NCI-H446 (cell line): ENCODE measurements at places on chromosomes 16 and 17.

DNA sequence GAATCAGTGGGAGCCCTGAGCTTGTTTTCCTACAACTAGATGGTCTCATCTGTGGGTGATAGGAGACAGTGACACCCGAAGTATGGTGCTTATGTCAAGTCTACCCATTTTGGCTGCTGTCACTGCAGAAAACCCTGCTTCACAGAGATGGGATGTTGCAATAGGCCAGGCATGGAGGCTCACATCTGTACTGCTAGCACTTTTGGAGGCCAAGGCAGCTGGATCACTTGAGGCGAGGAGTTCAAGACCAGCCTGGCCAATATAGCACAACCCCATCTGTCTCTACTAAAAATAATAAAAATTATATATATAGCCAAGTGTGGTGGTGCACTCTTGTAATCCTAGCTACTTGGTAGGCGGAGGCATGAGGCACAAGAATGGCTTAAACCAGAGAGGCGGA, 2.3 kb upstream of the HERPUD1 start:
- no peak for DNase-seq

GRCh38 chr17:73327676-73328075, 15.9 kb upstream of the CDC42EP4 start:
- DNase-seq = no peak

DNA sequence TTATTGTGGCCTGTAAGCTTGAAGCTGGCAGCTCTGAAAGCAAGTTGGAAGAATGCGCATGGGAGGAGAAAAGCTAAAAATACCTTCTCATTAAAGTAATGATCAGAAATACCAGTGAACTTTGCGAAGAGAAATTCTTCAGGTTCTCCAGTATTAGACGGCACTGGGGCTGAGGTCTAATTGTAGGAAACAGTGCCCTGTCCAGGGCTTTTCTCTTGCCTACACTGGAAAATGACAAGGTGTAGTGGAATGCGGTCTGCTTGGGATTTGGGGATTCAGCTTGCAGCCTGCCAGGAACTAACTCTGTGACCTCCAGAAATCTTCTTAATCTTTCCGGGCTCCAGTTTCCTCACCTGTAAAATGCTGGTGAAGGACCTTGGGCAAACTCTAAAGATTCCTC, 53.3 kb upstream of the KCNJ16 start:
- DNase-seq = no peak

DNA sequence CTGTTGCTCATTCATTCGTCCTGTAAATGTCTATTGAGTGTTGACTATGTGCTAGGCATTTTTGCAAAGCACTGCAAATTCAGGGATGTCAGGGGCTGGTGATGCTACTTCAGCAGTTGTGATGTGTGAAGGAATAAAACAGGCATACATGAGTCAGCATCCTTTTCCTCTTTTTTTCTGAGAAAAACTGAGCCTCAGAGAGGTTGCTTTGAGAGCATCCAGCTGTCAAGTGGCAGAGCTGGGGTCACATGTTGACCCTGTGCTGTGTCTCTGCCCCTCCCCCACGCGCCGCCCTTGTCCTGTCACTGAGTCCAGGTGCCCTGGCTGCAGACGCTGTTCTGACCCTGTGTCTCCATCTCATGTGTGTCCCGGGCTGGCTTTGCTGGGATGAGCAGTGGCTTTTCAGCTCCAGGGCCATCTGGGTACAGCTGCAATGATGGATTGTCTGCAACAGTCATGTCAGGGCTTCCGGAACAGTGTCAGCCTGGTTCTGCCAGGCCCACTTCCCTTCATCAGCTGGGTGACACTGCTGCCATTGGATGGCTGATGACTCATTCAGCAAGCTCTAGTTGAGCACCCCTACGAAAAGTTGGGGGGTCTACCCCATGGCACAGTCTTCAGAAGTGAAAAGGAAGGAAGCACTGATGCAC, 14.9 kb downstream of the SEC14L5 start:
- no peak for DNase-seq

DNA sequence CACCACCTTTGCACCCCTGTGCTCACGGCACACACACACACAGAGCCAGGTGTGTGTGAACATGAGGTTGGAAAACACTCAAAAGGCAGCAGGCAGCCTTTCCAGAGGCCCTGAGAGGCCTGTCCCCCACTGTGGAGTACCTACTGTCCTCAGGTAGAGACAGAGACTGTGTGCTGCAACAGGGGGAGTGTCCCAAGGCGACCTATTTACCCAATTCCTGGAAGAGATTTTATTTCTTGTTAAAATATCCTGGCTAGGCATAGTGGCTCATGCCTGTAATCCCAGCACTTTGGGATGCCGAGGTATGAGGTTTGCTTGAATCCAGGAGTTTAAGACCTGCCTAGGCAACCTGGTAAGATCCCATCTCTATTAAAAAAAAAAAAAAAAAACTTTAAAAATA, 108.5 kb downstream of the COPRS start:
- DNase-seq = no peak

- DNase-seq = no peak
These were observed 8.5 kb downstream of the CSF3 start for GRCh38 chr17:40023590-40024292.

DNA sequence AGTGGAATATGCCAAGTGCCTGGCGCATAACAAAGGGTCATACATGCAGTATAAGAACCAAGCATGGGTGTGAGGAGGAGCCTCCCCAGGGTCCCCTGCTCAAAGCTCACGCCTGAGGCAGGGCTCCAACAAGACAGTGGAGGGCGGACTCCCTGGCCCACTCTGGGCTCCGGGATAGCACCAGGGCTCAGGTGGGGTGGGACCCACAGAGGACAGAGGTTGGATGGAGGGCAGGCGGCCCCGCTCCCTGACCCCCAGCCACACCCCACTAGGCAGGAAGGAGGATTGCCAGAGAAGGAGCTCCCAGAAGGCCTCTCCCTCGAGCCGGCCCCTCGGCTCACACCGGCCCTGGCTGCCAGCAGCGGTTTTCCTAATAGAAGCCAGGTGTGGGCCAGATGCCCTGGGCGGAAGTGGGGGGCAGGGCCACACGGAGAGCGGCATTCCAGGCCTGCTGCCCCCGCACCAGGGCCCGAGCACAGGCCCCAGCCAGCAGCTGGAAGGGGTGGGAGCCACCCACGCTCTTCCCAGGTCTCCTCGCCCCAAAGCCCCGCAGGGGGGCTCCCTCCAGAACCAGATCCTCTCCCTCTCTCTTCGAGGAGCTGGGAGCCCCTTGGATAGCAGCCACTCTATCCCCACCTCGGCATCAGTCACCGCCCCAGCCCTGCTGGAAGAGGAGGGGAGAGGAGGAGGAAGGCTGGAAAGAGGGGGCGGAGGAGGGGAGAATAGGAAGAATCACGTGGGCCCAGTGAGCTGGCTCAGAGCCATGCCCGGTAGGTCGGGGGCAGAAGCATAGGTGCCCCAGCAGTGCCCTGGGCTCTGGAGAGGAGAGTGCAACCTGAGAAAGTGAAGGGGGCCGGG, 21.0 kb downstream of the VASN start:
- DNase-seq = no peak

GRCh38 chr17:6473128-6473767, 29.0 kb downstream of the PIMREG start:
- DNase-seq = no peak

DNA sequence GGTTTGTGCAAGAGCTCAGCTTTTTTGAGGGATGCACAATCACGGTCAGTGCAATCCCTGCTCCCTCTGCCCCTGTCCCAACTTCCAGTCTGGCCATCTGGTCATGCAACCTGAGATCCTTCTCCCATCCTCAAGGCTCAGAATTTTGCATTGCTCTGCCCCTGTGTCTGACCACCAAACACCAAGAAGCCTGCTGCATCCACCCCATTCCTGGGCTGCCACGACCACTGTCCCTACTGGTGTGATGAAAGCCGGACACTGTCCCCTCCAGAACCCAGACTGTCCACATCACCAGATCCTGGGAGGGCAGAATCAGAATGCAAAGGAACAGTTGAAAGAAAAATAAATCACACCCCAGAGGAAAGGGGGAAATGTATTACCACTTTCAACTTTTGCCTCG, 231.0 kb downstream of the C16orf78 start:
- no peak for DNase-seq

- no peak for DNase-seq
These were observed 51.4 kb downstream of the TBC1D16 start for GRCh38 chr17:79984045-79984840.

- no peak for DNase-seq
These were observed 132.7 kb upstream of the HSBP1 start for GRCh38 chr16:83674931-83675535.

GRCh38 chr17:39894681-39895376, 23.6 kb downstream of the GSDMB start:
- no peak for DNase-seq

- peak; percentile 47 for DNase-seq
These were observed 10.9 kb downstream of the ADGRG1 start for GRCh38 chr16:57639172-57639887.

DNA sequence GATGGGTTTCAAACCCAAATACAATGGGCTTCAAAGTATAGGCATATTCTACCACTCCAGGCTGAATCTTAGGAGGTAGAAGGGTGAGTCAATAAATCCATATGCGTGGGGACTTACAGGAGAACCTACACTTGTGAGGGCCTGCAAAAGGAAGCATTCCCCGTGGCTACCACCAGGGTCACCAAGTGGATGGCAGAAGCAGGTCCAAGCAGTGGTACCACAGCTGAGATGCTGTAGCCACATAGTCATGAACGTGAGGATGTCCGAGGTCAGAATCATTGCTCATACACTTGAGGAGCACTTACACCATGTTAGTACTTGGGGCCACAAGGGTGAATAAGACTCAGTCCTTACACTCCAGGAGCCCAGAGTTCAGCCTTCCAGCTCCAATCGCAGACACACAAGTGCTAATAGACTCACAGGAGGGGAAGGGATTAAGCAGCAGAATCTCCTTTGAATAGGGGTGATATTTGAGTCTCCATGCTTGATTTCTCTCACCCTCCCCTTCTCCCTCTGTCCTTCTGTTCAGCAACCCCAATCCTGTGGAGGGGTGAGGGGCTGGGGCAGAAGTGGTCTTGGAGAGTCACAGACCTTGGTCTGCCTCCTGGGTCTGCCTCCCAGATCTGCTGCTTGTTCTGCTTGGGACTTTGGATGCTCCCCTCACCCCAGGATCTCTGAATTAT, 42.5 kb upstream of the ASIC2 start:
- no peak for DNase-seq

DNA sequence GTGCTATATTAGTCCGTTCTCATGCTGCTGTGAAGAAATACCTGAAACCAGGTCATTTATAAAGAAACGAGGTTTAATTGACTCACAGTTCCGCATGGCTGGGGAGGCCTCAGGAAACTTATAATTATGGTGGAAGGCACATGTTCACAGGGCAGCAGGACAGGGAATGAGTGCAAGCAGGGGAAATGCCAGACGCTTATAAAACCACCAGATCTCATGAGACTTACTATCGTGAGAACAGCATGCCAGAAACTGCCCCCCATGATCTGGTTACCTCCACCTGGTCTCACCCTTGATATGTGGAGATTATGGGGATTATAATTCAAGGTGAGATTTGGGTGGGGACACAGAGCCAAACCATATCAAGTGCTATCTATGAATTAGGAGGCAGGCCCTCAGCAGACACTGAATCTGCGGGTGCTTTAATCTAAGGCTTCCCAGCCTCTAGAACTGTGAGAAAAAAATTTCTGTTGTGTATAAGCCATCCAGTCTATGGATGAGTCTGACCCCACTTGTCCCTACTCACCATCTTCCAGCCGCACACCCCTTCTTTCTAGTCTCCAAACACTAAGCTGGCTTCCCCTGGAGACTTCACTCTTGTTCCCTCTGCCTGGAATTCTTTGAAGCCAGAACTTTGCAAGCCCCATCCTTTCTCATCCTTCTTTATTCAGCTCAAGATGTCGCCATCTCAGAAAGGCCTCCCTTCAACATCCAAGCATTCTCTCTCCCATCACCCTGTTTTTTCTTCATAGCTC, 772 bp upstream of the NUP93 start:
- DNase-seq = no peak

GRCh38 chr16:18931756-18932155, 5.5 kb upstream of the SMG1 start:
- DNase-seq = no peak

DNA sequence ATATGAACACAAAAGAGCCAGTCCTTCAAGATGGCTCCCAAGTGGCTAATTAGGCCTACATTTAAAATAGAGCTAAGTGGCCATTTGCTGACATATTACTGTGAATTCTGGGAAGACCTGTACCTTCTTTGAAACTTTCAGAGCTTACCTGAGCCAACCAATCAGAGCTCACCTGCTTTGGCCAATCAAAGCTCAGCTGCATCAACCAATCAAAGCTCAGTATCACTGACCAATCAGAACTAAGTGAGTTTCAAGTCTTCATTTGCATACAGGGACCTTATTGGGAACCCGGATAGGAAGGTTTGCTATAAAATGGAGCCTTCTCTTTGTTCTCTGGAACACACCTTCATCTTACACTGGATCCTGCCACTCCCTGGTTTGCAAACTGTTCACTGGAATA, 63.7 kb downstream of the FOXL1 start:
- no peak for DNase-seq

DNA sequence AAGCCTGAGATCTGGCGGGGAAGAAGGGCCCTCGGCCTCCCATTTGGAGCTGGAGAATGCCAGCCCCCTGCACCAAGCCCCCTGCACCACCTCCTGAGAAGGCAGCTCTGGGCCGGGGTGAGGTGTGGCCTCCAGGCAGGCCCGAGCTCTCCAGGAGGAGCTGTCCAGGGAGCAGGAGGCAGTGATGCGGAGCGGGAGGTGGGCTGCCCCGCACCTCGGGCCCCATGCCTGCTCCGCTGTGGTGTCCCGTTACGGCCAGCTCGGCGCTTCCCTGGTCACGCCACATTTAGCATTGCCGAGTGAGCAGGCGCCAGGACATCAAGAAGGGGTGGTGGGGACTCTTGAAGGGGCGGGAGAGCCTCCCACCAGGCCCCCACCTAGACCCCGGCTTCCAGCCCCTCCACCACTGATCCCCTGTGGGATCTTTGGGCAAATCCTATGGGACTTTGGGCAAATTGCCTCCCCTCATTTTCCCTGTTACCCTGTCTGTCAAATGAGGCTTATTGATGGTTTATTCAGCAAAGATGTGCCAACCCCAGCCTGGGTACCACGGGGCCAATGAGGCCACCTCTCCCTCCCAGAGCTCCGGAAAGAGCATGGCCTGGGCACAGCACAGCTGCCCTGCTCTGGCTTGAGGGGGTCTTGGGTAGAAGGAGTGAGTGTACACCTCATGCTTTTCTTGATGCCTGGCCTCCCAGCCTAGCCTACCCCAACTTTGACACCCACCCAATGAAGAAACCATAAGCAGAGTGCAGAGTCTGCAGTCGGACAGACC, 15.3 kb downstream of the FOXN1 start:
- DNase-seq = no peak

- no peak for DNase-seq
These were observed 28.1 kb upstream of the NFAT5 start for GRCh38 chr16:69537706-69538080.

GRCh38 chr17:66637491-66637890, 197.4 kb upstream of the CACNG5 start:
- DNase-seq = no peak

GRCh38 chr17:43595466-43595865, 49.3 kb upstream of the ETV4 start:
- DNase-seq = no peak
